ENCODE measurements at places on chromosomes 6 and 20.

DNA sequence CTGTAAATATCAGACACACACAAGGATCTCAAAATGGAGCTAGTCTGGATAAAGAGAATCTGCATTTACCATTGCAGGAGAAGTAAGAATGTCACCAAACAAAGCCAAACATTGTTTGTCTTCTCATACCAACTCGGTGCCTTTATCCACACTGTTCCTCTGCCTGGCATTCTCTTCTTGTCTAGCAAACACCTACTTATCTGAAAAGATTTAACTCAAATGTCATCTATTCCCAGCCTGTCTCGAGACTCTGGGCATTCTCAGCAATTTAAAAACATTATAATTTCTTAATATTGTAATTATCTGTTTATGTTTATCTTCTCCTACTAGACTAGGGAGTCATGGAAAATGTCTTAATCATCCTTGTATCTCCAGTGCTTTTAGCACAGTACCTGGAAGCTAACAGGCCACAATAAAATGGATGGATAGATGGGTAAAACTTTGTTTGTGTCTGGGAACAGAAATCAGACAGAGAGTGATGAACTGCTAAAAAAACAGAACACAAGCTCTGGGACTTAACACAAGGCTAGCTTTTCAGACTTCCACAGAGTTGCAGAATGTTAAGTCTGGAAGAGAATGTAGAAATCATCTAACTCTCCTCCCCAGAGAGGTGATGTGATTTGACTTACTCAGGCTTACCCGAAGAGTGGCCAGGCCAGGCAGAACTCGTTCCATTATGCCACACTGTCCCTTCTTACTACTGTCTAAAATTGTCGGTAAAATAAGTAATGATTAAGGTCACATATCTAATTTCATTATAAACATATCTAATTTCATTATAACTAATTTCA, 42.3 kb upstream of the FAM83C start:
- no peak for DNase-seq

- DNase-seq = no peak
Measured at GRCh38 chr20:41001497-41001896, 27.1 kb upstream of the TOP1 start.

DNA sequence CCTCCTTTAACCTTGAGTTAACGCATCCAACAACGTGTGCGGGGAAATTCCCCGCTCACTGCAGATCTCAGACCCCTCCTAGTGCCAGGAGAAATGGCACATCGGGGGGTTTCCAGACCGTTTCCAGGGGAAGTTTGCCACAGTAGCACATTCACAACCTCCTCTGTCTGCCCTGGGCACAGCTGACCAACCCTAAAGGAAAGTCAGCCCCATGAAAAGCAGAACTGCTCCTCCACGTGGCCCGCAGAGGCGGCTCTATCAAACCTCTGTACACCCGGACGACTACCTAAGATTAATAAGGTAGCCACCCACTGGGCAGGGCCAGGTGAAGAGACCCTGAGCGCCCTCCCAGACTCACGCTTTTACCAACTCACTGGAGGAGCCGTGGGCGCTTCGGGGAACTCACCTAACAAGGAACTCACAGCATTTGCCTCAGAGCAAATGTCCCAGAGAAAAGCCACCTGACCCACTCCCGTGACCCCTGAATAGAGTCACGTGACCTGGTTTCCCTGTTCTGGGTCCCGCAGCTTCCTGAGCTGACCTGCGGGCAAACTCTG, 93.1 kb downstream of the PRND start:
- DNase-seq = peak; percentile 97

- DNase-seq = no peak
Measured at GRCh38 chr6:123658848-123659247, 22.1 kb upstream of the TRDN start.

- no peak for DNase-seq
Measured at GRCh38 chr6:81822568-81822967, 70.1 kb upstream of the TENT5A start.

DNA sequence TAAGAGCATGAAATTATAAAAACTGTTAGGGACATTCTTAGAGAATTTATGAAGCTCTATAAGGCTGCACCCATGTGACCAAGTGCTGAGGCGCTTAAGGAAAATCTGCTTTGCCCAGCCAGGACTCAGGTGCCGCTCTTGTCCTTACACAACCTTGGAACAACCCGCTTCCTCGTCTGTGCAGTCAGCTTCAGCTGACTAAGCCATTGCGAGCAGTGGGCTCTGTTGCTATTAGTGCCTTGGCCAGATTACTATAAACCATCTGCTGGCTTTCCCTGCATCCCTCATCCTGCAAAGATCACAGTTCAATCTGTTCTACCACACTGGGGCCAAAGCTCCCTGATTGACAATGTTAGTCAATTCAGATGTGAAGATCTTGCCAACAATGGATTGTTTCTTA, 89.1 kb upstream of the E2F3 start:
- DNase-seq = no peak

DNA sequence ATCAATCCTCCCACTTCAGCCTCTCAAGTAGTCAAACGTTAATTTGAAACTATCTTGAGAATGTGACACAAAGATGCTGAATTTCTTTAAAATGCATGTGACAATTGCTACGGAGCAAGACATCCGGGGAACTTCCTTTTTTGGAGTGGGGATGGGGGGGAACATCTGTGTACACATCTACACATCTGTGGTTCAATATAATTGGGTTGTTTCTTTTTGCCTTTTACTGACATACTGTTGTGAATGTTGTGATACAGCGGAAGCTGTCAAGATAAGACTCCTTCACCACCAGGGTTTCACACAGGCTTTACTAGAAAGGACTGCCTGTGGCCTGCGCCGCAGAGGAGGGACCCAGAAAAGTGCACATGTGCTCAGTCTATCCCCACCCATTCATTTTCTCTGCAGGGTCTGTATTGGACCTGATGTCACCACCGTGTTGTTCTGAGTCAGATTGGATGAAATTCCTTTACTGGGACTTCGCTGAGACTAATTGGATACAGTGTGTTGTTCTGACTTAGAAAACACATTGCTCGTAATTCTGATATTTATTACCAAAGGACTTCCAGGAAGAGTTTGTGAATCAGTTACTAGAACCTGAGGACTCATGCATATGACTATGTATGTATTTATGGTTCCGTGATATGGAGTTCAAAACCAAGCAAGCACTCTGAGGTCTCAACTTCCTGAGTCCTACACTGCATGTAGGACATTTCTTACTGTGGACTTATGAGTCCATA, 98.7 kb upstream of the SGK1 start:
- no peak for DNase-seq

GRCh38 chr6:137430954-137431353, 63.2 kb downstream of the OLIG3 start:
- no peak for DNase-seq

GRCh38 chr20:47304287-47304686, 52.2 kb downstream of the ZMYND8 start:
- DNase-seq = no peak

DNA sequence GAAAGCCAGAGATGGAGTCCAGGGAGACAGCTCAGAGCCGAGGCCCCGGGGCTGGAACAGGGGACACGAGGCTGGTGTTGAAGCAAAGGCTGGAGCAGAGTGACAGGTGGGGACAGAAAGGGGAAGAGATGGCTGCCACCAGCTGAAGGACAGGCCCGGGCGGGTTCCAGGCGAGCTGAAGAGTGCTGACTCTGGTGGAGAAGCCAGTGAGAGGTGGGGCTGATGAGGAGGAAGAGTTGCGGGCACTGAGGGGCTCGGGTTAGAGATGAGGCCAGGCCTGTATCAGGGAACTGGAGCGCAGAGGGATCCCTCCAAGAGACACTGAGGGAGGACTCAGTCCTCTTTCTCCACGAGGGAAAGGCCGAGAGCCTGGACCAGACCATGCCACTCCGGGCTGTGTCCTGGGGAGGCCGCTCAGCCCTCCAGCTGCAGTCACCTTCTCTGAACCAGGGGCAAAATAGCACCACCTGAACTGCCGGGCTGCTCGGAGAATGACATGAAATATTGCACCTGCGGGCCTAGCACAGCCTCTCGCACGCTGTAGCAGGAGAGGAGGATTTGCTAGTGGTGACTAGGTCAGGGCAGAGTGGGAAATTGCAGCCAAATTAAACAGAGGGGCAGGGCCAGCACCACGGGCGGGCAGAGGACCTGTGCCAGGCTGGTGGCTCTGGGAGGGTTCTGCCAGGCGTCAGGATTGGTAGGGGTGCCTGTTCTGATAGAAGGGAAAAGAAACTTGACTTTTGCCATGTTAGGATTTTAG, 175.9 kb downstream of the ZDHHC14 start:
- no peak for DNase-seq

- no peak for DNase-seq
Measured at GRCh38 chr6:128659878-128660622, 139.7 kb upstream of the PTPRK start.
